ENCODE measurements at places on chromosomes 4 and X.

DNA sequence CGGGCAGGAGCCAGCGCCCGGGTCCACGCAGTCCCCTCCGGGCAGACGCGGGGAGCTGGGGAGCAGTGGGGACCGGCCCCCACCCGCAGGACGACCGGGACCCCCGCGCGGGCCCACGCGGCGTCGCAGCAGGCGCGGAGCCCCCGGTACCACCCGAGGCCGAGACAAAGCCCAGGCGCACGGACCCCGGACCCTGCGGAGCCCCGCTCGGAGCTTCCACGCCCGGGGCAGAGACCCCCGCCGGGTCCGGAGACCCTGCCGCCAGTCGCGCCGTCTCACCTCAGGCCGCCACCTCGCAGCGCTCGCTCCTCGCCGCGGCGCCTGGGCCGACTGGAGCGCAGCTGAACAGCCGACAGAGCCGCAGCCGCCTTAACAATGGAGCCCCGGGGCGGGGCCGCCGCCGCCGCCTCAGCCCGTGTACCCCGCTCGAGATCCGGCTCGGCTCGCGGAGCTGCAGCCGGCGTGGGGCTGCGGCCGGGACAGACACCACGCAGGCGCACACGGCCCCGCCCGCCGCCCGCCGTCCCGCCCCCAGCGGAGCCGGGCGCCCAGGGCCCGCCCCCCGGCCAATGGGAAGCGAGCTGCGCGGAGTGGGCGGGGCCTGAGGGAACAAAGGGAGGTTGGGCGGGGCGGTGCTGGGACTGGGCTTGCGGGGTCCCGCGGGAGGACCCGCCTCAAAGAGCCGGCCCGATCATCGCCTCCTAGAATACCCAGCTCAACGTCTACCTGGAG, at the start of gene AFAP1:
AFAP1 (minus strand) TSS at position 485 of the 732 bp plus-strand sequence. CDS start 67,783 bp downstream, outside the sequence.
- DNase-seq, result peak; percentile 78

DNA sequence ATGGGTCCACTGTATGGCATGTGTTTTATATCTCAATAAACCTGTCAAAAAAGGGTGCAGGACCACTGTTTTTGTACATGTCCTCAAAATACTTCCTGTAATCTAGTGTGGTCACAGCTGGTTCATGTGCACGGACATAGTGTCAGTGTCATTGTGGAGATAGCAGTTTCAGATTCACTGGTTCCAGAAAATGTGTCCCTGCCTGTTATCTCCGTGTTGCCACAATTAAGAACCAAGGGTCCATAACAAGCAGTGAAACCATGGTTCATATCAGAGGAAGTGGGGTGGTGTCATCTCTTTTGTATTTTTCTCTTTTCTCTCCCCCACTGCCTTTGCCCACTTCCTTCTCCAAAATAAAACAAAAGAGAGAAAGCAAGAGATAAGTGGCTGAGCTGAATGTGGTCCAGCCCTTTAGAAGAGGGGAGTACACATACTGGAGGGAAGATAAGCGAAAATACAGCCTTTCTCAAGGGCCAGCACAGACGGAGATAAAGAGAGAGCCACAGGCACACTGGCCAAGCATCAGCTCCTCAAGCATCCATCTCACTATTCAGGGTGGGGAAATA, 51.2 kb downstream of the TBL1X start:
- no peak for DNase-seq

GRCh38 chr4:109875106-109875505, 27.2 kb downstream of the LRIT3 start:
- no peak for DNase-seq

GRCh38 chrX:71214152-71214551, 8.9 kb upstream of the GJB1 start:
- DNase-seq, result no peak

DNA sequence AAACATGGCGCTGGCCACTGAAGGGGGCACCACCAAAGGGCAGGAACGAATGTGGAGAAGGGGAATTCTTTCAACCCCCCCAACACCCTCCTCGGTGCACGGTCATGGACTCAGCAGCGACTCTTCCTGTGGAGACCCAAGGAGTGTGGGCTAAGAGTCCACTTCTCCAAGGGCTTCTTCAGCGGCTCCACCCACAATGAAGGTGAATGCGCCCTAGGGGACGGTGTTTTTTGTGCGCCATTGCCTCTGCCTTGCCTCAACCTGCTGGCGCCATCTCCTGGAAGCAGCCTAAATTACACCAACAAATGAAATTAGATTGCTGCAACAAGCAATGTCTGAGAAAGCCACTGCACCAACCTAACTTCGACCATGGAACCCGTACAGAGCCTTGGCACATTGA, 169.2 kb upstream of the MAGEB18 start:
- no peak for DNase-seq

DNA sequence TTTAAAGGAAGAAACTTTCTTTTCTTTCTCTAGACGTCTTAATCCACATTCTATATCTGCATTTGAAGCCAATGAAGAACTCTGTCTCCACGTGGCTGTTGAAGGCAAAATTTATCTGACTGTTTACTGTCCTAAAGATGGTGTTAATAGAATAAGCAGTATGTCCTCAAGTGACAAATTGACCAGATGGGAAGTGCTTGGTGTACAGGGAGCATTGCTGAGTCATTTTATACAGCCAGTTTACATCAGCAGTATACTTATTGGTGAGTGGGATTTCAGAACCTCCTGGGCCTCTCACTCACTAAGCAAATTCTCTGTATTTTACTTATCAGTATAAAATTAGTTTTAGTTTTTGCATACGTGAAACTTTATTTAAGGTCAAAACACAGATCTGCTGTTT, 33.7 kb downstream of the ADAD1 start:
- no peak for DNase-seq

GRCh38 chrX:1487401-1487800, 34.7 kb upstream of the ASMTL start:
- DNase-seq, result no peak

DNA sequence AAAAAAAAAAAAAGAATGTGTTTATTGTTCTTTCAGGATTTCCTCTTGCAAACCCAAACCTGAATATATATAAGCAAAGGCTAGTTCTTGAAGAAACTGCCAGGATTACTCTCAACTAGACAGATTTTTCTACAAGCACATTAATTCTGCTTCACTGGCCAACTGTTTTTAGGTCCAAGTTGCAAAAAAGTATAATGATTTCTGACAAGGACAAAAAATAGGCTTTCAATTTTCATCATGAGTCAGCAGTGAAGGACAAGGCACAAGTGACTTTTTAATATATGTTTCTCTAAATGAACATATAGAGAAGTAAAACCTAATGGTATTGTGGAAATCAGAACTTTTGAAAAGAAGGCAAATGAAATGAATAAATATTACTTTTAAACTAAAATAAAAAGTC, 73.7 kb downstream of the ELOVL6 start:
- DNase-seq, result no peak

DNA sequence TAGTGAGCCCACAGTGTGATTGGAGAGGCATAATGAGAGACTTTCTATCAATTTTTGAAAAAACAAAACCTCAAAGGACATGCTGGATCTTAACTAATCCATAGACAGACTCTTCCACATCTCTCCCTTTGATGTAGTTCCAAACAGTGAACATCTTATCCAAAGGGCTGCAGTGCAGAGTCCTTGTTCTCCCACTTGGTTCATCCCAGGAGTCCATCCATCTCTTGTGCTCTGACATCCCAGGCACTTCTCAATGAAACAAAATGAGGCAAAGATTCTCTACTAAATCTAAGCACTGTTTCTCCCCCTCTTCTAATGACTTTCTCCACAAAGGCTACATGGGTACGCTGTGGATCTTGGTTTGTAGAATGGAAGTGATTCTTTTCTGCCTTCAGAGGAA, 8.3 kb downstream of the SHROOM3 start:
- DNase-seq, result no peak

GRCh38 chr4:59956366-59956765, 1243.8 kb upstream of the ADGRL3 start:
- no peak for DNase-seq

- DNase-seq, result no peak
These were observed 2595.3 kb downstream of the ARAP2 start for GRCh38 chr4:33649015-33649414.

DNA sequence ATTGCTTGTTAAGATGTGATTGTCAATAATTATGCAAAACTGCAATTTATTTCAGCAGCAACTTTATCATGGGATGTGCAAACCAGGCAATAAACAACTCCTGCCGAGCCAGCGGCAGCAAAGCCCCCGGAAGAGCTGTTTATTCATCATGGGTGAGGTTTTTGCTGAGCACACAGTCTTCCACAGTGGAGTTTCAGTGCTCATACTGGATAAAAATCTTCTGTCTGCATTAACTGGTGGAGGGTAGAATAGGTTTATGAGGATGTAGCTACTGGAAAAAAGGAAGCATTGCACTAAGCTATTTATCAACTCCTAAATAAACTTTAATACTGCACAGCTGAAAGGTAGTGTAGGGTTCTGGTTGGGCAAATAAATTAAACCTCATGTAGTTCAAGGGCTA, 557.4 kb upstream of the FTHL17 start:
- DNase-seq, result no peak

DNA sequence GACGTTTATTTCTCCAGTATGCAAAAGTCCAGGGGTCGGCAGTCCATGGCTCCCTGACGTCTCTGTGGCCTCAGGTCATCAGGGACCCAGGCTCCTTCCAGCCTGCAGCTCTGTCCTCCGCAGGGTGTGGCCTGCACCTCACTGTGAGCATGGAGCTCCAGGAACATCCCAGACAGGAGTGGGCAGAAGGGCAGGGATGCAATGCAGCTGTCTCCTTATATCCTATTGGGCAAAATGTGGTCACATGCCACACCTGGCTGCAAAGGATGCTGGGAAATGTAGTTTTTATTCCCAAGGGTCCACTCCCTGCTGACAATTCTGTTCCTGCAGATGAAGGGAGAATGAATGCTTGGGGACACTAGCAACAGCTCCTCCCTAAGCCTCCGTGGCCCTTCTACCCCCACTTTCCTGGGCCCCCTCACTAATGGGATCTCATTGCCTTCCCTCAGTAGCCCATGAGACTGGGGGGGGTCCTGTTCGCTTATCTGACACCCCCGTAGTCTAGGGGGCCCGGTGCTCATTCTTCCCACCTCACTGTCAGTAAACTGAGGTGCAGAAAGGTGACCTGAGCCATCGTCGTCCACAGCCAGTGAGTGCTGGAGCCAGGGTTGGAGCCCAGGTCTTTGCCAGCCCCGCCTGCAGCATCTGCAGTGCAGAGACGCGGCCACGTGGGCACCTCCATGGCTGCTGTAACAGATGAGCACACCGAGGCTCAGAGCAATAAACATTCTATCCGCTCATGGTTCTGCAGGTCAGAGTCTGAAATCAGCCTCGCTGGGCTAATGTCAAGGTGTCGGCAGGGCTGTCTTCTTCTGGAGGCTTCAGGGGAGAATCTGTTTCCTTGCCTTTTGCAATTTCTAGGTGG, 5.9 kb upstream of the GRPEL1 start:
- DNase-seq, result no peak

GRCh38 chrX:2710041-2710840, 19.1 kb downstream of the CD99 start:
- DNase-seq, result no peak

GRCh38 chr4:101332424-101332823, 14.9 kb downstream of the PPP3CA start:
- no peak for DNase-seq

DNA sequence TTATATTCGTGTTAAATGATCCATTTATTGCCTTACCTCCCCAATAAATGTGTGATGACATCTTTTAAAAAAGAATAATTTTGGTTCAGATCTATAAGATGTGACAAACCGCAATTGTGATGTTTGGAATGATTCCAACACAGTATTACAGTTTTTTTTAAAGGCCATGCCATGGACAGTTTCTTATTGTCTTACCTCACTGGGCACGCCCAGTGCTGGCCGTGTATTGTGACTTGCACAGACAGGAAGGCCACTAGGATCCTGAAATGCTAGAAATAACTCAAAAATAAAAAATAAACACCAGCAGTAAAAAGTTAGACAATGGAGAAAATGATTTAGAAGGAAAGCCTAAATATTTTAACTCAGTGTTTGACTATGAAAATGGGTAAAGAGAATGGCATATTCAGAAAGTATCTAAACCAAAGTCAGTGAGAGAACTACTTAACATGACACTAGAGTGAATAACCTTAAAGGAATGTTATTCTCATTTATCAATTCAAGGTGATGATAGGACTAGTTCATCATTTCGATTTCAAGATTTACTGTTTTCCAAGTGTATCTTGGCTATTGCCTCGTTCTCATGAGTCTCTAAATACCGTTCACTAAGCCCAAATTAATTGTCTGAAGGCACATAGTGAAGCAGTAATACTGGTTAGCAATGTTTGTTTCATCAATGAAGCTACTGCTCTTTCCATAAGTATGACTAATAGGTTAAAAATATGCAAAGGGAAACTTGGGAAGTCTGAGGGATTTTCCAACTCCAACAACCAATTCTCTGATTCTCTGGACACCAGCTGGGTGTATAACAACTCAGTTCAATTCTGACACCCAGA, 46.1 kb upstream of the VEGFC start:
- DNase-seq, result no peak

- DNase-seq, result no peak
These were observed 67.0 kb downstream of the TNIP2 start for GRCh38 chr4:2689114-2689513.

DNA sequence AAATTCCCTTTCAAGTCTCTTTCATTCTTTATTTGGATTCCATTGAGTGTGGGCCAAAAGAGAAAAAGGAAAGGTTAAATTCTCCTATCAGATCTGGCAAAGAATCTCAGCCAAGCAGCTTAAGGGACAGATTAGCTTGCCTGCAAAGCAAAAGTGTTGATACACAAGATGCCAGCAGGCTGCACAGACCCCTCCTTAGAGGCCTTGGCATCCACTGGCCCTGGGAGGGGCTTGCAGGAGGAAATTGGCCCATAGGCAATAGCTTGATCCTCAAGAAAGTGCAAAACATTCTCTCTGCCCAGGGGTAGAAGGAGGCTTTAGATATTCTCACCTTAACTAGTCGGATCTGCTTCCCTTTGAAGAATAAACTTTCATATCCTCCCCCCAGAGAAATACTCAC, 300.4 kb upstream of the CPEB2 start:
- no peak for DNase-seq

GRCh38 chrX:154445776-154446175, 1.8 kb downstream of the FAM50A start:
- DNase-seq, result no peak

- DNase-seq, result no peak
These were observed 102.0 kb downstream of the CBR4 start for GRCh38 chr4:168908093-168908492.

GRCh38 chr4:15938182-15938581, 358 bp downstream of the FGFBP1 start:
- no peak for DNase-seq

- DNase-seq, result no peak
These were observed 18.2 kb upstream of the ANTXR2 start for GRCh38 chr4:80091184-80091583.

DNA sequence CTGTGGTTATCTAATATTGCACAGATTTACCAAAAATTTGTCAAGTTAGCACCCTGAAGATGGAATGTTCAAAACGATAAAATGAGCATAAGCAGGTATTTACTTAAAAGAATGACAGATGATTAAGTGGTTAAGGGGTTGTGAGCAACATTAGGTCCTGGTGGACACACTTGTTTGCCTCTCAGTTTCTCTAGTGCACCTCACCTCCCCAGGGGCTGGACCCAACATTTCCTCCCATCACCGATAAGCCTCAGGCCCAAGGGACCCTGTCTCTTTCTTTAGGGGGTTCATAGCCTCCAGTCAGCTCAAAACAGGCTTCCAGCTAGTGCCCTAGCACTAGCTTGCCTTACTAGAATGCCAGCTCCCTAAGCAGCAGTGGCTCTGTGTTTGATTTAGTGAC, 88.0 kb downstream of the ATP11C start:
- no peak for DNase-seq
